ENCODE measurements at places on chromosomes 12 and 14.
A peak's percentile ranks its signal among the peaks of the same experiment; 100 is the strongest.

DNA sequence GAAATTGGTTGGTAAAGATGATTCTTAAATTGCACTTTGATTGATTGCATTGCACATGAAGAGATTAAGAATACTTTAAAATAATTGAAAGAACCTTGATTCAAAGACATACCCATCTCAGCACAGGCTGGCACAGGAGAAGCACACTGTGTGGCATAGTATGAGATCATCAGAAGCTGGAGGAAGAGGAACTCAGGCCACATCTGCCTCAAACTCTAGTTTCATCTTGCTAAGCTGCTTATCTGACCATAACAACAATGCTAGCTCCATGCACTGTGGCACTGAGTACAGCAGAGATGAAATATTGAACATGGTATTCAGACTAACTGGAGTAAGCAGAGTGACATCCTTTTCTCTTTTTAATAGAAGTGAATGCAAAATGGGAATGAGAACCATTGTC is 99.1 kb downstream of the TBC1D30 start:
- DNase-seq, result no peak

DNA sequence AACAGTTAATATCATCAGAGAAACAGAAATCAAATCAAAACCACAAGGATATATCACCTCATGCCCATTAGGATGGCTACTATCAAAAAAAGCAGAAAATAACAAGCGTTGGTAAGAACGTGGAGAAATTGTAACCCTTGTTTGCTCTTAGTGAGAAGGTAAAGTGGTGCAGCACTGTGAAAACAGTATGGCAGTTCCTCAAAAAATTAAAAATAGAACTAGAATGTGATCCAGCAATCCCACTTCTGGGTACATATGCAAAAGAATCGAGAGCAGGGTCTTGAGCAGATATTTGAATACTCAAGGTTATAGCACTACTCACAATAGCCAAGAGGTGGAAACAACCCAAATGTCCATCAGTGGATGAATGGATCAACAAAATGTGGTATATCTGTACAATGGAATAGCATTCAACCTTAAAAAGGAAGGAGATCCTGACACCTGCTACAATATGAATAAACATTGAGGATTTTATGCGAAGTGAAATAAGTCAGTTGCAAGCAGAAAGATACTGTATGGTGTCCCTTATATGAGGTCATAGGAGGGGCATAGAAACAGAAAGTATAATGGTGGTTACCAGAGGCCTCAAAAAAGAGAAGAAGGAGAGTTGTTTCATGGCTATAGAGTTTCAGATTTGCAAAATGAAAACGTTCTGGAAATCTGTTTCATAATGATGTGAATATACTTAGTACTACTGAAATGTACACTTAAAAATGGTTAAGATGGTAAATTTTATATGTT is 131.0 kb upstream of the EEA1 start:
- DNase-seq, result no peak

- DNase-seq, result no peak
These were observed 112.6 kb downstream of the ERC1 start for GRCh38 chr12:1103632-1104031.

GRCh38 chr14:91315844-91316267 is 71.4 kb upstream of the GPR68 start:
- DNase-seq, result peak; percentile 60

GRCh38 chr14:97977651-97978261 is 1180.6 kb downstream of the VRK1 start:
- peak; percentile 69 for DNase-seq

DNA sequence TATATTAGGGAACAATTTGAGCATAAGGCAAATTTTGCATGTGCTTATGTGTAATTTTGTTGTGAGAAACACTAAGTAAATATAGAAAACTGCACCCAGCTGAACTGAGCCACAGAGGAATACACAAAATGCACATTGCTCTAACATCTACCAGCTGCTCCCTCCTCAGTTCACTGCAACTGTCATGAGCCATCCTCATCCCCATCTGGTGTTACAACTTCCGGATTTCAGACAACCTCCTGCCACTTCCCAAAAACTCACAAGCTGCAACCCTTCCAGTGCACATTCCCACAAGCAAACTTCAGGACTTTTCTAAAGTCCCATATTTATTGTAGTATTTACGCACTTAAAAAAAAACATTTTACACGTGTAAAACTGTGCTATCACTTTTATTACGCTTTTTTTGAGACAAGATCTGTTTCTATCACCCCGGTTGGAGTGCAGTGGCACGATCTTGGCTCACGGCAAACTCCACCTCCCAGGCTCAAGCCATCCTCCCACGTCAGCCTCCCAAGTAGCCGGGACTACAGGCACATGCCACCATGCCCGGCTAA is 169.1 kb upstream of the TBX3 start:
- DNase-seq, result no peak

GRCh38 chr12:109033239-109034196 is 12.7 kb upstream of the SVOP start:
- no peak for DNase-seq

DNA sequence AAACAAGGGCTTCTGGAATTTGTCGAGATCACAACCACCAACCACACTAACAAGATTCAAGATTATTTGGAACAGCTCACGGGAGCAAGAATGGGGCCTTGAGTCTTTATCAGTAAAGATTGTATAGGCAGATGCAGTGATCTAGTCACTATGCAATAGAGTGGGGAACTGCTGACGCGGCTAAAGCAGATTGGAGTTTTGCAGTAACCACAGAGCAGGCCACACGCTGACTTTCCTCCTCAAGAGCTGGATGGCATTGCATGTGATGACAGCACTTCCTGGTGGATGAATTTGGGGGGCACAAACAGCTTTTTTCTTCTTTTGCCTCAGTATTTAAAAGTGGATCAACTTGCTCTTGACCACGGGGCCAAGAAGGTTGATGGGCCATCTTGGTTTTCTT is 46.0 kb downstream of the KCNK13 start:
- no peak for DNase-seq

DNA sequence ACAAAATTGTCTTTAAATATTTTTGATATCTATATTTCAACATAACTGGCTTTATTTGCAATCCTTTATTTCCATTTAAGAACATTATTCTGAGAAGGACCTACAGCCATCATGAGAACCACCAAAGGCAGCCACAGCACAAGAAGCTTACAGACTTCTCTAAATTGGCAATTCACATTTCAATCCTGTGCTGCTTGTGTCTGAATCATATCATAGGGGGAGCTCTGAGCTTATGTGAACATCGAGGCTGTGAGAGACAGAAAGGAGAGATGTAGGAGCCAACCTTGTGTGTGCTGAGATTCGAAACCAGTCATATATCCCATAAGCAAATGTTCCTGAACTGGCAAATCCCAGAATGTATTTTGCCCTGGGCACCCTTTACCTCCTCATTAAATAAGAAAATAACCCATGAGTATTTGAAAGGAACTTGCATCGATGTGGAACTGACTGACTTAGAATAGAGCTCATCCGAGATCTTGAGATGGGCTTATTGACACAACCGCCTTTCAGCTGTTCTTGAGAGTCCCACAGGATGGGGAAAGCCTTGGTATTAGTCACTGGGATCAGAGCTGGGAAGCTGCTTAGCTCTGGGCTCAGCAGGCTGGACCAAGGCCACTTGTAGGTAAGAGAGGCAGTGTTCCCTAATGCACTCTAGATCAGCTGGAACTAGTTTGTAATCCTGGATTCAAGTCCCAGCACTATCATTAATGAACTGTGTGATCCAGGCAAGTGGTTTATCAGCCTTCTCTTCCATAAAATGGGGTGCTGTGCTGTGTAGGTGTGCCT is 329.8 kb downstream of the CACNA1C start:
- no peak for DNase-seq

DNA sequence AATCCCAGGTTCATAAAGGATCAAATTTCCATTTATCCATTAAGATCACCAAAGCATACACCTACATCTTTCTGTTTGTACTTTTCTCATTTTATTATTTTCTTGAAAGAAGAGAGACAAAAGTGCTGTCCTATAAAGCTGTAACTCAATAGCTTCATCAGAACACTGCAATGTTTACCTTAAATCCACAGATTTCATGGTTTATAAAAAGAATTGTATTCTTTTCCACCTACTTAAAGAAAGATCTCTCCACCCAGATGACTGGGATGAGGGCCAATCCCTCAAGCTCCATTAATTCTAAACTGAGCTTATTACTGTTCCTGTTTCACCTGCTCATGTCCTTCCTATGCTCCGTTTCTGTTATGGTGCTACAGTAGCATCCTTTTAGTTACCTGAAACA is 470.6 kb downstream of the BCAT1 start:
- DNase-seq, result no peak

- DNase-seq, result no peak
These were observed 7.6 kb downstream of the SLC7A8 start for GRCh38 chr14:23175823-23176222.

GRCh38 chr12:128178565-128178964 is 88.4 kb upstream of the TMEM132C start:
- DNase-seq, result no peak

DNA sequence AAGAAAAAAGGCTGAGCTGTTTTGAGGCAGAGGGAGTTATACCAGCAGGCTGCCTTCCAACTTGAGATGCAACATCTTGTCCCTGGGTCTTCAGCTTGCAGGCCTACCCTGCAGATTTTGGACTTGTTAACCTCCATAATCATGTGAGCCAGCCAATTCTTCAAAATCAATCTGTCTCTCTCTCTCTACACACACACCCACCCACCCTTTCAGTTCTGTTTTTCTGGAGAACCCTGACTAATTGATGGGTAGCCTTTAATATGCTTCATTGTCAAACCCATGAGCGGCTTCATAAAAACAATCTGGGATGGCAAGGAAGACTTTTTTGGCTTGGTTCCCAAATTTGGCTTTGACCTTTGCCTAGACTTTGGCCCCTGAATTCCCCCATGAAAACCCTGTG is 113.9 kb downstream of the TMX1 start:
- no peak for DNase-seq

- no peak for DNase-seq
These were observed 900.6 kb downstream of the VRK1 start for GRCh38 chr14:97697772-97698171.

DNA sequence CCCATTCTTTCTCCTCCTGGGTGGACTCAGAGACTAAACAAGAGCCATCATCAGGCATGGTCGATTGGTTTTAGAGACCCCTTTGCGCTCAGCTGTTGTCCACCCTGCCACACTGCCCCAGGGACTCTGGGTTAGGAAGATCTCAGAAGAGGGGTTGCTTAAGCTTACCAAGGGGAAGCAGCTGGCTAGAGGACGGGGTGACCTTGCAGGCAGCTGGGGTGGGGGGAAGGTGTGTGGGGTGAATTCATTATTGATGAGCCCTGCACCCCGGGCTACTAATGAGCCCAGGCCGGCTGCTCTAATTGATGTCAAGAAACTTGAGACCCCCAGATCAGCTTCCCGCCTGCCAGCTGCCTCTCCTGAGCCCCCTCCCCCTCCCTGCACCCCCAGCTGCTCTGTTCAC is 8.7 kb upstream of the ZNF385A start:
- no peak for DNase-seq

GRCh38 chr14:51360592-51360991 is 120.5 kb downstream of the TMX1 start:
- no peak for DNase-seq

GRCh38 chr12:132411457-132411856 is 78.5 kb upstream of the FBRSL1 start:
- no peak for DNase-seq

GRCh38 chr14:81412779-81413178 is 12.7 kb upstream of the STON2 start:
- no peak for DNase-seq

DNA sequence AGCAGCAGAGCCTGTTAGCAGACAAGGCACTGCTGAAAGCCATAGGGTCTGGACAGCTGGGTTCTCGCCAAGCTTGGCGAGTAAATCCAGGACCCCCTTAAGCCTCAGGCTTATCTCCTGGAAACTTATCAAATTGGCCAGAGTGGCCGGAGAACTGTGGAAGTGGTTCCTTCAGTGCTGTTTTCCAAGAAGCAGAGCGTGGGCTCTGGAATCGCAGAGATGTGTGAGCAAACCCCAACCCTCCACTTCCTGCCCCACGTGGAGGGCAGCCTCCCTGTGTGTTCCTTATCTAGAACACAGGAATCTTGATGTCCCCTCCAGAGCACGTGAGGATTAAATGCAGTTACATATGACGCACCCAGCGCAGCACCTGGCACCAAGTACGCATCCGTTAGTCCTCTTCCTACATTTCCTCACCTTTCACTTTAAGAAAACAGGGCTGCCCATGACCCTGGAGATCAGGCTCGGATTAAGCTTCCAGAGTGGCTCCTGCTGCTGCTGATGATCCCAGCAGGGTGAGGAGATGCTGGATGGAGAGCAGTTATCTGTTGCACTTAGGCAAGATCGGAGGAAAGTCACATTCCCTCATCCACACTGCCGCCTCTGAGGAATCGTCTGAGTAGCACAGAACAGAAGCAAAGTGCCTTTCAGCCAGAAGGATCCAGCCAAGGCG is 35.0 kb downstream of the MMAB start:
- DNase-seq, result no peak

DNA sequence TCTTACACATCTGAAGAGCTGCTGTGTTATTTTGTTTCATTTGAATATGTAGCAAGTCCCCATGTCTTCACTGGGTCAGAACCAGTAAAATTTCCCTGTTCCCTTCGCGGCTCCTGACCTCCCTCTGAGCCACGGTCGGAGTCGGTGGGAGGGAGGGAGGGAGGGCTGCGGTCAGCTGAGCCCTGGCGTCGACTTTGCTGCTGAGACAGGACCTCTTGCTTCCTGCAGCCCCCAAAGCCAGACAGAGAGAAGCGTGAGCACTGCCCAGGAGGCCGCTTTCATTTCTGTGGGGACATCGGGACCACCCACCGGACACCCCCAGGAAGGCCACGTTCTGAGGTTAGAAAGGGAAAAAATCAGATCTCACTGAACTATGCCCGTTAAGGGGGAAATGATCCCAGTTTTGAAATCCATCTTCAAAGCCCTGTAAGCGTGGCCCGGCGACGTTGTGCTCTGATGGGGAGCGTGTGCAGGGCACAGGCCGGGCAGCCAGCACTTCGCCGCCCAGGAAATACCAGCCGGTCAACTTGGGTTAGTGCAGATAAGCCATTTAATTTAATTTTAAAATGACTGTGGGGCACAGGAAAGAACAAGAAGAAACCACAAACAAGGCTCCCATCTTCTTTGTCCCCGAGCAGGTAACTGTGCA is 42.1 kb downstream of the NOC4L start:
- no peak for DNase-seq

GRCh38 chr12:57342207-57342691 is 88.6 kb downstream of the R3HDM2 start:
- DNase-seq, result no peak

- DNase-seq, result no peak
These were observed 70.5 kb upstream of the ANO4 start for GRCh38 chr12:100724071-100724470.

DNA sequence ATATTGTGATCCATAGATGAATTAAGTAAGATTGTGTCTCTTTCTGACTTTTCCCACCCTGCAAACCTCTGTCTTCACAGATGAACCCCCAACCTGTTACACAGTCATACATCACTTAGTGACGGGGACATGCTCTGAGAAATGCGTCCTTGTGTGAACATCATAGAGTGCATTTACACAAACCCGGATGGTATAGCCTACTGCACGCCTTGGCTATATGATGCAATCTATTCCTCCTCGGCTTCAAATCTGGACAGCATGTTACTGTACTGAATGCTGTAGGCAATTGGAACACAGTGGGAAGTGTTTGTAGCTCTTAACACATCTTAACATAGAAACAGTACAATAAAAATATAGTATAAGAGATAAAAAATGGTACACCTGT is 7.4 kb upstream of the TESPA1 start:
- no peak for DNase-seq

- peak; percentile 79 for DNase-seq
These were observed 418.5 kb downstream of the TMEM121 start for GRCh38 chr14:105944632-105945610.

Measured in stimulated activated CD4-positive, alpha-beta T cell treated with anti-CD3 and anti-CD28 coated beads, Interleukin-12 subunit alpha, Interleukin-12 subunit beta, amount 100 ng/mL, for 4 hours (primary cell).